ENCODE measurements at places on chromosomes 13 and 19. TPM values are rescaled to one million over a fixed set of nuclear protein-coding genes. Genes with fewer than 3 reads are reported as not detected.

CEACAM3 gene
- not detected for total RNA-seq

DNA sequence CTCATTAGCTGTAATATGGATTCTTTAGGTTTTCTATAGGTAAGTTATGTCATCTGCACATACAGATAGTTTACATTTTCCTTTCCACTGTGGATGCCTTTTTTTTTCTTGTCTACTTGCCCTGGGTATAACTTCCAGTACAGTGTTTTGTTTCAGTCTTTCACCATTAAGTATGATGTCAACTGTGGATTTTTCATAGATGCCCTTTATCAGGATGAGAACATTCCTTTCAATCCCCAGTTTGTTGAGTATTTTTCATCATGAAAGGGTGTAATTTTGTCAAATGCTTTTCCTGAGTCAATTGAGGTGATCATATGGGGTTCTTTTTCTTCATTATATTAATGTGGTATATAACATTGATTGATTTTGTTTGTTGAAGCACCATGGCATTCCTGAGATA, 43.6 kb upstream of the SACS start:
- DNase-seq: no peak

- no peak for DNase-seq
Measured at GRCh38 chr13:30924721-30925120, 7.7 kb upstream of the TEX26 start.

TEX101 gene
- not detected for total RNA-seq

FSD1 gene
- total RNA-seq: 61.1 TPM

PRRG2 gene
- total RNA-seq: 0.43 TPM

- DNase-seq: no peak
Measured at GRCh38 chr13:112959701-112960542, 9.1 kb upstream of the MCF2L start.

HIF3A gene
- not detected for total RNA-seq

- no peak for DNase-seq
Measured at GRCh38 chr13:109782066-109782822, 4.1 kb downstream of the IRS2 start.

- no peak for DNase-seq
Measured at GRCh38 chr13:82749551-82749950, 1132.7 kb downstream of the SLITRK1 start.

PPFIA3 gene
- total RNA-seq: 4.7 TPM

GRCh38 chr19:49801966-49802661, 11.0 kb downstream of the FUZ start:
- peak; percentile 64 for DNase-seq

GRCh38 chr19:19504754-19505668, 10.3 kb downstream of the TSSK6 start:
- no peak for DNase-seq

FCER2 gene
- total RNA-seq: not detected

GRCh38 chr19:49690656-49691242, at the start of gene CPT1C:
Gene CPT1C (plus strand): TSS chr19:49691116. CDS start chr19:49692253, 1,137 bp downstream.
- no peak for DNase-seq

NEK5 gene
- total RNA-seq: not detected

- no peak for DNase-seq
Measured at GRCh38 chr13:90883592-90883991, 463.9 kb upstream of the MIR17HG start.

- DNase-seq: peak; percentile 93
Measured at GRCh38 chr13:31045286-31046081, 113.0 kb downstream of the TEX26 start.

DNA sequence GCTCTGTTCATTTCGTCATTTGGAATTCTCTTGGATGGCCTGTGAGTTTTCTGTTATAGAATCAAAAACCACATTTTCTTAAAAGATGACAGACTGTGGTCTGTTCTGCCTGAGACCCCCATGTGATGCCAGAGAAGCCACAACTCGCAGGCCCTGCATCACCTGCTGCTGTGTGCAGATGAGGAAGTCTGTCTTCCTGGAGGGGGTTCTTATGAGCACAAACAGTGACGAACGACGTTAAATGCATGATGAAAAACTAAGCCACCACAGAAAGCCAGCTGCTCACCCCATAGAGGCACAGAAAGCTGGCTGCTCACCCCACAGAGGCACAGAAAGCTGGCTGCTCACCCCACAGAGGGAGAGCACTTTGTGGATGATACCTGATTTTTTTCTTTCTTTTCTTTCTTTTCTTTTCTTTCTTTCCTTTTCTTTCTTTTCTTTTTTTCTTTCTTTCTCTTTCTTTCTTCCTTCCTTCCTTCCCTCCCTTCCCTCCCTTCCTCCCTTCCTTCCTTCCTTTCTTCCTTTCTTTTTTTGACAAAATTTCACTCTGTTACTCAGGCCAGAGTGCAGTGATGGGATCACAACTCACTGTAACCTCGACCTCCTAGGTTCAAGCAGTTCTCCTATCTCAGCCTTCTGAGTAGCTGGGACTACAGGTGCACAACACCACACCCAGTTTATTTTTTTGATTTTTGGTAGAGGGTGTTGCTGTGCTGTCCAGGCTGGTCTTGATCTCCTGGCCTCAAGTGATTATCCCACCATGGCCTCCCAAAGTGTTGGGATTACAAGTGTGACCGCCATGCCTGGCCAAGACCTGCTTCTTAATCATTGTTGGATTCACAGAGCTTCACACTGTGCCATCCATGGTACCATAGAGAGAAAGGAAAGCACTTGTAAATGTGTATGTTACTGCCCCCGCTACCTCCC, 1191.4 kb downstream of the UQCRFS1 start:
- no peak for DNase-seq

All from A172 (cell line).